ENCODE measurements at places on chromosomes 4 and X. TPM values are rescaled to one million over a fixed set of nuclear protein-coding genes. Genes with fewer than 3 reads are reported as not detected.

- H3K4me1 ChIP-seq: no peaks in the 10 kb centered on the region
- no peak overlapping the region for H3K27ac ChIP-seq
- no peaks in the 10 kb centered on the region for H3K27me3 ChIP-seq
- H3K4me3 ChIP-seq: no peak overlapping the region
These were observed 51.9 kb downstream of the EVC2 start for GRCh38 chr4:5656415-5656814.

- H3K36me3 ChIP-seq: peaks cover 60% of the 10 kb centered on the region
- H3K4me3 ChIP-seq: no peak overlapping the region
- H3K4me1 ChIP-seq: peaks cover 12% of the 10 kb centered on the region
- H3K27ac ChIP-seq: no peak overlapping the region
- no peak for DNase-seq
These were observed 17.9 kb downstream of the SMARCA5 start for GRCh38 chr4:143531380-143531779.

The FAM53A gene
- 0.27 TPM for total RNA-seq

DNA sequence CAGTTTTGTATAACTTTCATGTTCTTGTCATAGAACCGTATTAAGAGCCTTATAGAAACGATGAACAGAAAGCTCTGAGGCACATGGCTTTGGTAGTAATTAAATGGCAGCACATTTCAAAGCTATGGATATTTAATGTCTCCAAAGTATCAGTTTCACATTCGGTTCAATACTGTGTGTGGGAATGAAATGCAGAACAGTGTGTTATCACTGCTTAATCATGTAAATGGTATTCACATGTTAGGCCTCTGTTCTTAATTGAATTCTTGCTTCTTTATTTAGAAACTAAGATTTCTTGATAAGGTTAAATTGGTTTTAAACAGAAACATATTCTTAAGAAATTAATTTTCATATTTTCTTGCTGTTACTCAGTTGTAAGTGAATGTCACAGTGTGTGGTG is 701.0 kb upstream of the PITX2 start:
- no peak overlapping the region for H3K27ac ChIP-seq
- H3K4me3 ChIP-seq: no peak overlapping the region
- H3K4me1 ChIP-seq: no peaks in the 10 kb centered on the region
- DNase-seq: no peak

- H3K27ac ChIP-seq: no peak overlapping the region
- no peak overlapping the region for H3K4me3 ChIP-seq
- no peak for DNase-seq
- H3K27me3 ChIP-seq: no peaks in the 10 kb centered on the region
- no peaks in the 10 kb centered on the region for H3K4me1 ChIP-seq
These were observed 385.2 kb downstream of the GASK1B start for GRCh38 chr4:157787618-157788017.

GRCh38 chr4:36900446-36900987 is 344.0 kb upstream of the NWD2 start:
- H3K27ac ChIP-seq: no peak overlapping the region
- no peak overlapping the region for H3K4me3 ChIP-seq
- no peak for DNase-seq
- H3K27me3 ChIP-seq: no peaks in the 10 kb centered on the region

- H3K27ac ChIP-seq: peak overlapping the region; percentile 51
- peak overlapping the region; percentile 19 for H3K4me3 ChIP-seq
- H3K27me3 ChIP-seq: no peaks in the 10 kb centered on the region
- no peak for DNase-seq
These were observed 8.9 kb downstream of the FAT4 start for GRCh38 chr4:125323654-125324053.

The SH3TC1 gene
- 9.2 TPM for total RNA-seq

The CLIC2 gene
- 8.0 TPM for total RNA-seq

GRCh38 chr4:150886597-150886996 is 128.5 kb downstream of the LRBA start:
- no peaks in the 10 kb centered on the region for H3K4me1 ChIP-seq
- no peak for DNase-seq
- H3K27me3 ChIP-seq: no peaks in the 10 kb centered on the region
- H3K36me3 ChIP-seq: no peaks in the 10 kb centered on the region
- H3K4me3 ChIP-seq: no peak overlapping the region

The UGT2A3 gene
- not detected for total RNA-seq

- H3K4me1 ChIP-seq: no peaks in the 10 kb centered on the region
- no peaks in the 10 kb centered on the region for H3K36me3 ChIP-seq
- H3K27me3 ChIP-seq: no peaks in the 10 kb centered on the region
- no peak for DNase-seq
These were observed 106.3 kb downstream of the REPS2 start for GRCh38 chrX:17052793-17053192.

The SAGE1 gene
- total RNA-seq: not detected

DNA sequence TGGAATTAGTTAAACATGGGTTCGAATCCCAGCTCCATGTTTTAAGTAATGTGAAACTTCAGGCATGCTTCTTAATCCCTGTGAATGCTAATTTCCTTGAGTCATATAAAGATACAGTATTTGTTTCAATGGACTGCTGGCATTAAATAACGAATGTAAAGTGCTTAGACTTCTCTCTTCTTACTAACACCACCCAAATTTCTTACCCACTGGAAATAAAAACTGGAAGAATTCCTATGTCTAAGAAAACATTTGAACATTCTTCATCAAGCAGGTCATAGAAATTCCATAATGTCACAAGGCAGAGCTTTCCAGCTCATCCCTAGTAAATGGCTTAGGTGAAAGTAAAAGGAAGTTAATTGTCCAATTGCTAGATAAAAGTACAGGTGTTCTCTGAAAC is 172.5 kb downstream of the ANK2 start:
- no peak overlapping the region for H3K27ac ChIP-seq
- DNase-seq: no peak
- H3K27me3 ChIP-seq: no peaks in the 10 kb centered on the region
- H3K36me3 ChIP-seq: no peaks in the 10 kb centered on the region

DNA sequence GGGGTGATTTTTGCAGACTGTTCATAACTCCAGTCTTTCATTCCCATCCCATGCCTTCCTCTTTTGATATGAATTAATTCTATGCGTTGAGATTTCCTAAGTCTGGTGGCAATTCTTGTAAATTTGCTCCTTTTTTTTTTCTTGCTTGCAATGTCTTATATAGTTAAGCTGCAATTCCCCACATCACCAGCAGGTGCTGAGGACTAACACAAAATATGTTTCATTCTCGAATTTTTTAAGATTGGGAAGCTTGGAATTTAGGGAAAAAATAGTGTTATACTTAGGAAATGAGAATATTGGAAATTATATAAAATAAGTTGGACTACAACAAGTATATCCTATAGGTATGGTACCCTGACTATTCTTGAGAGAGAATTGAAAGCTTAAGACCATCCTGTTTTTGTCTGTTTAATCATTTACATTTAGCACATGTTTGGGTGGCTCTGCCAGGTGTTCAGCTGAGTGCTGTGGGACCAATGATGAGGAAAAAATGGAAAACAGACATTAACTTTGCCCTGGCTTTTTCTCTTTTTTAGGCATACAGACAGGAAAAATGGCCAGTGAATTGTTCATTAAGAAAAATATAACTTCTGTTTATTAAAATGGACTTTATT is 30.2 kb downstream of the AFF2 start:
- no peaks in the 10 kb centered on the region for H3K36me3 ChIP-seq
- no peak for DNase-seq
- H3K27ac ChIP-seq: no peak overlapping the region
- H3K4me1 ChIP-seq: no peaks in the 10 kb centered on the region
- H3K27me3 ChIP-seq: no peaks in the 10 kb centered on the region
- H3K4me3 ChIP-seq: no peak overlapping the region

The LDOC1 gene
- total RNA-seq: 1.5 TPM

- no peak for DNase-seq
- H3K36me3 ChIP-seq: no peaks in the 10 kb centered on the region
- H3K4me3 ChIP-seq: no peak overlapping the region
- no peaks in the 10 kb centered on the region for H3K27me3 ChIP-seq
These were observed 1829.0 kb upstream of the PCDH7 start for GRCh38 chr4:28890949-28891775.

The TLL1 gene
- 0.32 TPM for total RNA-seq

- no peaks in the 10 kb centered on the region for H3K4me1 ChIP-seq
- no peak overlapping the region for H3K27ac ChIP-seq
- DNase-seq: no peak
- H3K4me3 ChIP-seq: no peak overlapping the region
- H3K27me3 ChIP-seq: no peaks in the 10 kb centered on the region
These were observed 223.4 kb downstream of the VEGFC start for GRCh38 chr4:176569301-176569700.

GRCh38 chr4:152910521-152910920 is 25.6 kb upstream of the FHDC1 start:
- H3K27ac ChIP-seq: no peak overlapping the region
- no peak for DNase-seq
- H3K4me3 ChIP-seq: no peak overlapping the region
- no peaks in the 10 kb centered on the region for H3K4me1 ChIP-seq
- no peaks in the 10 kb centered on the region for H3K36me3 ChIP-seq

The RGN gene
- total RNA-seq: 20.1 TPM

The ANK2 gene
- total RNA-seq: 289 TPM

The AVPR2 gene
- 2.0 TPM for total RNA-seq

- H3K4me3 ChIP-seq: no peak overlapping the region
- no peaks in the 10 kb centered on the region for H3K36me3 ChIP-seq
- H3K27me3 ChIP-seq: peaks cover 59% of the 10 kb centered on the region
- DNase-seq: no peak
- no peak overlapping the region for H3K27ac ChIP-seq
- H3K4me1 ChIP-seq: no peaks in the 10 kb centered on the region
These were observed 79.2 kb downstream of the RTL5 start for GRCh38 chrX:72052415-72053090.

DNA sequence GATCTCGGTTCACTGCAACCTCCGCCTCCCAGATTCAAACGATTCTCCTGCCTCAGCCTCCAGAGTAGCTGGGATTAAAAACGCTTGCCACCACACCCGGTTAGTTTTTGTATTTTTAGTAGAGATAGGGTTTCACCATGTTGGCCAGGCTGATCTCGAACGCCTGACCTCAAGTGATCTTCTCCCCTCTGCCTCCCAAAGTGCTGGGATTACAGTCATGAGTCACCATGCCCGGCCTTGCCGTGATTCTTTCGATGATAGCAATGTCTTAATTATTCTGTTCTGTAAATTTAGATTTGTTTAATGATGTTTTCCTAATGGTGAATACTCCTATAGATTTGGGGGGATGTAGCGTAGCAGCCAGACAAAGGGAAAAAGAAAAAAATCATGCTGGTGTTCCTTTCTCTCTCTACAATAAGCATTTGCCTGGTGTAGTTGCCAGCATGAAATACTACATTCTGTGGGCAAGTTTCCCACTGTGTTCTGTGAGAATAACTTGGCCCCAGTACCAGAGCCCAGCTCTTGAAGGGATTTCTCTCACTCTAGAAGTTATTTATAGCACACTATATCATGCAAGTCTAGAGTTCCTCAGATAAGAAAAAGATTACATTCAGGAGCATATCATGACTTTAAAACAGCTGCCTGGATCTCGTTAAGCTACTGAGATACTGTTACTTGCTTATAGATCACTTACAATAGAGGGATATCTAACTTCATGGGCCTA is 15.4 kb downstream of the NIPAL1 start:
- H3K27me3 ChIP-seq: no peaks in the 10 kb centered on the region
- no peak for DNase-seq
- no peaks in the 10 kb centered on the region for H3K4me1 ChIP-seq
- no peak overlapping the region for H3K4me3 ChIP-seq

The ARL9 gene
- total RNA-seq: 0.19 TPM
